ENCODE measurements at places on chromosomes 2 and 18. TPM values are rescaled to one million over a fixed set of nuclear protein-coding genes. Genes with fewer than 3 reads are reported as not detected.
A peak's percentile ranks its signal among the peaks of the same experiment; 100 is the strongest.

GRCh38 chr2:121735518-121736074 lies 1.1 kb downstream of the NIFK start:
- DNase-seq, result no peak

The PLEK gene
- not detected for polyA plus RNA-seq

DNA sequence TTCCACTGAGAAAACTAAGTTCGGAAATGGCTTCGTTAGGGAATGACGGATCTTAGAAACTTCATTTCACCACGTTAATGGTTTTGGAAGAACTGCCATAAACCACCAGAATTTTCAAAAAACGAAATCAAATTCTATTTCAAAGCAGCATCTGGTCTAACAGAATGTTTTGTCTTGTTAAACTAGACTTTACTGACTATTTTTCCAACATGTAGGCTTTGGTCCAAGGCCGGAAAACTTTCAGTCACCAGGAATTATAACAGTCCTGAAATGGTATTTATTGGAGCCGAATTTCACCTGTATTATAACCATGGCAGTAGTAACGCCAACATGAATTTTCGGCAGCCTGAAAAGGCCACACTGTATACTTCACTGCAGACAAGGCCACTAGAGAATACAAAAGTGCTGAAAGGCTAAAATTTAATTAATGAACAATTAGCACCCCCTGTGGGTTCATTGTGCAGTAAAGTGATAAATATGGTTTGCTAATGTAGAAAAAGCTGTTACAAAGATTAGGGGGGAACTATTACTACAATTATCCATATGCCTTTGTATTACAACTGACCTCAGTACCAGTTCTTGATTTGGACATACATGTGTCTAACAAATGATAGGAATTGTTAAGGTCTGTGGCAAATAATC lies 116.4 kb downstream of the ZNF521 start:
- no peak for DNase-seq

The TUBA4B gene
- polyA plus RNA-seq, result 0.08 TPM

GRCh38 chr2:8837795-8838140 lies 355 bp upstream of the KIDINS220 start:
- DNase-seq, result peak; percentile 57

DNA sequence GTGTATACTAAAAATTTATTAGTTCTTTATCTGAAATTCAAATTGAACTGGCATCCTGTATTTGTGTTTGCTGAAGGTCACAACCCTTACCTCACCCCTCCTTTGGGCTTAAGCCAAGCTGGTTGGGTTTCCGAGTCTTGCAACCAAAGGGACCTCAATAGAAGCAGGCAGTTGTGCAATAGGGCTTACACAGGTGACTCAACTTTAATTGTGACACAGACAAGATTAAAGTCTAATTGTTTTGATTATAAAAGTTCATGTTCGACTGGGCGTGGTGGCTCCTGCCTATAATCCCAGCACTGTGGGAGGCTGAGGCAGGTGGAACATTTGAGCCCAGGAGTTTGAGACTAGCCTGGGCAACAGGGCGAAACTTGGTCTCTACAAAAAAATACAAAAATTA lies 71.5 kb downstream of the RAB31 start:
- no peak for DNase-seq

The MC5R gene
- polyA plus RNA-seq, result 1.1 TPM

The STON1 gene
- 5.0 TPM for polyA plus RNA-seq

DNA sequence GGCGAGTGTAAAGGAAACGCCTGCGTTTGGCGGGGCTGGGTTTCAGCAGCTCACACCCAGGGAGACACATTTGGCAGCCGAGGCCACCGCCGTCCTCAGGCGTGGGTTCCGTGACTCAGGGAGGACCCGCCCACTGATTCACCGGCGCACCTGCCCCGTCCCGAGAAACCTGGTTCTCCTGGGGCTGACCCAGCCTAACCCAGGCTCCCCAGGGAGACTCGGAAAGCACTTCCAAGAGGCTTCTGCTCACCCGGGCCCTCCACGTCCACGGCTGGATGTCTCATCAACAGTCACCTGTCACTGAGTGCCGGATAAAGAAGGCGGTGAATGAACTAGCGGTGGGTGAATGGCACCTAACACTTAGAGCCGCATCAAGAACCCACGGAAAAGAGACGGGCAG lies 126.4 kb upstream of the CTDP1 start:
- DNase-seq, result no peak

The CFAP210 gene
- polyA plus RNA-seq, result 0.03 TPM

The RHOB gene
- polyA plus RNA-seq, result 17.8 TPM

DNA sequence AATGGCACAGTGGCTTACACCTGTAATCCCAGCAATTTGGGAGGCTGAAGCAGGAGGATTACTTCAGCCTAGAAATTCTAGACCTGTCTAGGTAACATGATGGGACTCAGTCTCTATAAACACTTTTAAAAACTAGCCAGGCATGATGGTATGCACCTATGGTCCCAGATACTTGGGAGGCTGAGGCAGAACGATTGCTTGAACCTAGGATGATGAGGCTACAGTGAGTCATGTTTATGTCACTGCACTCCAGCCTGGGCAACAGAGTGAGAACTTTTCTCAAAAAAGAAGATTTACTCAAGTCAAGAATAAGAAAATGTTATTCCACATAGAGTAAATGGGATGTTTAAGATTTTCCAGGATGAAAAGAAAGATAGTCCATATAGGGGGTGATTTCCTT lies 158.6 kb downstream of the HNMT start:
- DNase-seq, result no peak

- DNase-seq, result no peak
Measured at GRCh38 chr2:180246268-180246667, 239.2 kb upstream of the CWC22 start.

DNA sequence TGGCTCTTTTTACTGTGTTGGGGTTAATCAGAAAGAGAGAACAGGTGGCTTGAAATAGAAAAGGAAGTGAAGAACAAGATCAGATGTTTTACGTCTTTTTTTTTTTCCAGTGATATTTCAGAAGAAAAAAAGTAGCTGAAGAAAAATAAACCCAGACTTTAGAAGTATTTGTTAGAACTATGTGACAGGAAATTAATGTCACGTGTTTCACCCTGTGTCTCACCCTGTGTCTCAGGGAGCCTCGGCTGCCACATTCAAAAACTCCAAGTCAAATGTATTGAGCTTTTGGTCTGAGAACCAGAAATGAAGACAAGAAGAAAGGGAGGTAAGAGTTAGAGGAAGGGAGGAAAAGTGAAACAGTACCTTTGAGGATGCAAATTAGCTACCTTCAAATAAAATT lies 38.0 kb downstream of the AKAIN1 start:
- DNase-seq, result no peak

The C1QL2 gene
- polyA plus RNA-seq, result 1.3 TPM

- no peak for DNase-seq
Measured at GRCh38 chr2:24972315-24972961, 683 bp upstream of the DNAJC27 start.

GRCh38 chr2:155947069-155947468 lies 385.5 kb downstream of the NR4A2 start:
- DNase-seq, result no peak

The DIPK1C gene
- not detected for polyA plus RNA-seq

- no peak for DNase-seq
Measured at GRCh38 chr2:5657231-5657630, 35.0 kb upstream of the SOX11 start.

The TTC39C gene
- 6.2 TPM for polyA plus RNA-seq

DNA sequence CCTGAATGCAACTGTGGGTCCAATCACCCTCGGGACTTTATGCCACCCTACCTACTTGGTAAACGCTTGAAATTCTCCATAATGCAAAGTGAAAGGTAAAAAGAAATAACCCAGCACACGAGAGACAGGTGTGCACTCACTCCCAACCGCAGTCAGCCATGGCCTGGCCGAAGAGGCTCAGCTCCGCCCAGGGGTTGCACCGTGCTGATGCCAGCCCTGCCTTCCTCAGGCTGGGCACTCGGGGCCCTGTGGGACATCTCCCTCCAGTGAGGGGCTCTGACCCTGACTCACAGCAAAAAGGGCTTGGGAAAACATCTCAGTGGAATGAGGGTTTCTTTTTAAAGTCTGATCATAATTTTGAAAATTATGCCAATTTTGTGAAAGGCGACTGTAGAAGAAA lies 13.3 kb downstream of the SLC66A2 start:
- DNase-seq, result no peak

DNA sequence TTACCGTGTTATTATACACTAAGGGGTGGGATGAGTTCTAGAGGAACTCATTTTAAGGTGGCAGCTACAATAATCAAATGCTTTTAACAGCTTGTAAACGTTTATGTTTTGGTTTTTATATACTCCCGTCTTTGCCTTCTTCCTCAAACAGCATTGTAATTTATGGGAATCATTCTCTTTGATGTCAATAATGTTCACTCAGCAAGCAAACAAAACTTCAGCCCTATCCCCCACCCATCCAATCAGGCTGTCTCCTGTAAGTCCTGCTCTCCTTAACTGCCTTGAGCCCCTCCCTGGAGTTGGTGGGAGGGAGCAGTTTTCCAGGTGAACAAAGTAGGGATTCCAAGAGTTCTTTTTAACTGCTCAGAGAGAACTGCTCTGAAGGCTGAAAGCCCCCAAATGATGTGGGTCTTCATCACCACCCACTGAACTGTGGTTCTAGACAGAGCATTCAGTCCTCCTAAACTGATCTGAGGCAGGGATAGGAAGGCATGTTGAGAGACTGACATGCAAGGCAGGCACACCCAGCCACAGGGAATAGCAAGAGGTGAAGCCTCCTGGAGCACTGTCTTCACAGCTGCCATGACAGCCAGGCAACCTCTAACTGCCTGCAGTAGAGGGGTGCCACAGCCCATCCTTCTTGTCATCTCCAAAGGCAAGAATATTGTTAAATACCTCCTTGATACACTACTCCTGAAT lies 17.5 kb downstream of the MYO5B start:
- no peak for DNase-seq

DNA sequence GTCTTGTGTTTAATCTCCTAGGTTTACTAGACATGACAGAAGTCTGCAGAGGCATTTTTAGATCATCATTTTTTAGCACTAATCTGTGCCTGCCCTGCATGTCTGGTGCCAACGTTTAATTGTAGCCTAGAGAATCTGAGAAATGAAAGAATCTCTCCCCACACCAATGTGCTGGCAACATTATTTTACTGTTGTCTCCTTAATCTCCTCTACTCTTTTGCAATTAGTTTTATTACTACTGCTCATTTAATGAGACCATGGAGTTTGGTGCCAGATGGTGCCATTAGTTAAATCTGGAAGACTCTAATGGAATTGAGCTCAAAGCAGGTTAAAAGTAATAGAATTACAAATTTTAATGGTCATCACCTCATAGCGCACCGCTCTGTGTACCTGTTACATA lies 4.0 kb upstream of the SPP2 start:
- DNase-seq, result no peak
